ENCODE measurements at places on chromosomes 2 and 18.
A peak's percentile ranks its signal among the peaks of the same experiment; 100 is the strongest.

GRCh38 chr2:95053543-95053942, 28.0 kb downstream of the MAL start:
- DNase-seq = no peak

DNA sequence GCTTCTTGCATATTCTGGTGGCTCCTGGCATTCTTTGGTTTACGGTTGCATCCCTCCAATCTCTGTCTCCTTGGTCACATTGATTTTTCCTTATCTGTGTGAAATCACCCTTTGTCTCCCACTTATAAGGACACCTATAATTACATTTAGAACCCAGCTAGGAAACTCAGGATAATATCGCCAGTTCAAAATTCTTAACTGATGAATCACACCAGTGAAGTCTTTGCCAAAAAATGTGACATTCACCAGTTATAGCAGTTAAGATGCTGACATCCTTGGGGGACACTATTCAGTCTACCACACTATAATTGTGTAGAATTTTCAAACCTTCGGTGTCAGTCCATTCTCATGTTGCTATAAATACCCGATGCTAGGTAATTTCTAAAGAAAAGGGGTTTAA, 320.2 kb downstream of the TMX3 start:
- no peak for DNase-seq

DNA sequence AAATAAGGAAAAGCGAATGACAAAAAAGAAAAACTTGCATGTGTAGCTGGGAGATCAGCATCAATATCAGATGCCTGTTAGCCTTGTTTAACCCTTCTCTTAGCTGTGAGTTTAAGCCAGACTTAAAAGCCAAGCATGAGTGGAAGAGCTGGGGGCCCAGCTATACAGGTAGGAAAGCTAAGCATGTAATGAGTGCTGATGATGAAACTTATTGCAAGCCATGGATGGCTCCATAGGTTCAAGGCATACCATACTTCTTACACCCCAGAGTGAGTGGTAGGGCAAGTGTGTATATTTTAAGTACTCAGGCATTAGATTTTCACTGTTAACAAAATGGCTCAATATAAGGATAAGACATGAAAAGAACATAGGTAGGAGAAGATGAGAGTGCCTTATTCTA, 28.0 kb downstream of the RBBP8 start:
- DNase-seq = no peak

DNA sequence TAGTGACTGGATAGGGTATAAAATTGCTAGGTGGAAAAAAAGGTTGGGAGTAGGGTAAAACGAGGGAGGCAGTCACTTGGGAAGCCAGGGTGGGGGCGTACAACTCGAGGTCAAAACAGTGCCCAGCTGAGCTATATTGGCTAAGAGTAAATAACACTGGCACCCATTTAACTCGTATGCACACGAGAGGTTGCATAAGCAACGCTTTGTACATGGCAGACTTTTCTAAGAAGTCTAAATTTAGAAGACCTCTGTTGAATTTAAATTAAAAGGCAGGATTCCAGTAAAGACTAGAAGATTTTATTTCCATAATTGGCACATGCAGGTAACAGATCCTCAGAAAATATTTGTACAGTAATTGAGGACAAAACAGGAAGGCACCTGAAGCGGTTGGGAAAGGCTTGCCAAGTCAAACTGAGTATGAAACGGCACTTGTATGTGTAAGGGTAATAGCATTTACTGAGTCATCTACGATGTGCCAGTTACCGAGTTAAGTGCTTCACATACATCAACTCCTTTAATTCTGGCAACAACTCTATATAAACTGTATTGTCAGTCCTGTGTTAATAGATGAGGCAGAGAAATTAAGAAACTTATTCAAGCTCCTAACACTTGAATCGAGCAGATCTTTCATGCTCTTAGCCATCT, 1.4 kb upstream of the MALT1 start:
- DNase-seq = no peak

GRCh38 chr18:49304751-49305150, 155.7 kb downstream of the DYM start:
- no peak for DNase-seq

- no peak for DNase-seq
Measured at GRCh38 chr2:210913461-210913860, 357.1 kb downstream of the CPS1 start.

GRCh38 chr2:23492921-23493320, 107.9 kb downstream of the KLHL29 start:
- no peak for DNase-seq

DNA sequence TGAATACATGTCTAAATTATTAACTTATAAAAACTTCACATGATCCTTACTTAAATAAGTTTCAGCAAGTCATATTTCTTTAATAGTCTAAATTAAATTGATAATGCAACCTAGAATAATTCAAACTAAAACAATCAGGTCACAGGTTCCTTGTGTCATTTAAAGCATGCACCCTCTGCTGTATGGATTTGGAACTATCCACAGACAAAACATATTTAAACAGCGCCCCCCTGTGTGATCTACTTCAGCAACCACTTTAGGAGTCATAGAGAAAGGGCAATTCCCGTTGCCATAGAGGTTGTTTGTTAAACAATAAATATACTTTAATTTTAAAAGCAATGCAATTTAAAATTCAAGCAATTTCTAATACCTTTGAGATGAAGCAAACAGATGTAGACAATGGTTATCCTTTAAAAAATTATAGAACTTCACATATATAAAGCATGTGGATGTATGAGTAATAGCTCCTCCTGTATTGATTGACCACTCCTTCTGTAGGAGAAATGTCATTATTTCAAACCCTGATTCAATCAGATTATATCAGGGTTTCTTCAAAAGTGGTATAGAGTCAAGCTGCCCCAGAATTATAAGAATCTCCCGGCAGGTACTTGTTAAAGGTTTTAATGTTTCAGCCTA, 21.2 kb downstream of the GRB14 start:
- DNase-seq = no peak

- DNase-seq = no peak
Measured at GRCh38 chr2:208361077-208361441, 45.5 kb upstream of the PTH2R start.

DNA sequence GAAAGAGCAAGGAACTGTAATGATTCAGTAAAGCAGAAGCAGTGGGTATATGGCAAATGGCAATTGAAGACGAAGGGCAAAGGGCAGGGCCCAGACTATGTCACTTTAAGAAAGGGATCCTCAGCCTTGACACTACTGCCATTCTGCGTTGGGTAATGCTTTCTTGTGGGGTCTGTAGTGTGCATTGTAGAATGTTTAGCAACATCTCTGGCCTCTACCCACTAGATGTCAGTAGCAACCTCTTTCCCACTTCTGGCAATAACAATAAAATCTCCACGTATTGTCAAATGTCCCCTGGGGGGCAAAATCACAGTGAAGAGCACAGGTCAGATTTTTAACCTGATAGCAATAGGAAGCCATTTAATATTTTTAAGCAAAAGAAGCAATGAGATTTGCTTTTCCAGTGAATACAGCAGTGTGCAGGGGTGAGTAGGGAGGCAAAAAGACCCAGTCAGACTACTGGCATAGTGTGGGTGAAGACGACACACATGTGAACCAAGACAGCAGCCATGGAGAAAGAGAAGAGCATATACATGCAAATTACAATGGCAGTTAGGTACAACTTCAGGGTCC, 209.5 kb downstream of the DYM start:
- DNase-seq = no peak

DNA sequence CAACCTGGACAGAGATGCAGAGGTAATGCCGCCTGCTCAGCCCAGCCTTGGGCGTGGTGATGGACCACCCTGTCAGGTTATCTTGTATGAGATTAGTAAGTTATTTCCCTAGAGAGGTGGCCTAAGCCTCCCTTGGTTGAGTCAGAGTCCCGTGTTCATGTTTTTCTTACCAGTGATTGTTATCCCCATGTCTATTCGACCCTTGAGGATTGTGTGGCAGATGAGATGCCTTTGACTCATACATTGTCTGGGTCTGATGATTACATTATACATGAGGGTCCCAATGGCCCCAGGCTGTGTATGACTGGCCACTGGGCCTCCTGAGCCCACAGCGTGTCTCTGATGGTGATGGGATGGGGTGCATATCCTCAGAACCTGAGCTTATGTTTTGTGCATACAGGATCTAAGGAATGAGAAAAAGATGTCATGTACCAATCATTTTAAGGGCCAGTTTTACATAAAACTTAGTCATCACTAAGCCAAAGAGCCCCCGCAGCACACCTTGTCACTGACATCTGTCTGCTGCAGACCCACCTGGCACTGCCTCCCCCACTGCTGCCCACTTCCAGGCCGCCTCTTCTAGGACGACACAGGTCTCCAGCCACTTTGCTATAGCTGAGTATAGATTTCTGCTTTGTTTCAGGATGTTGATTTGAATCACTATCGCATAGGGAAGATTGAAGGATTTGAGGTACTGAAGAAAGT, 7.7 kb downstream of the PPP1R7 start:
- DNase-seq = no peak

- DNase-seq = no peak
Measured at GRCh38 chr2:12201369-12201768, 454.9 kb downstream of the LPIN1 start.

- no peak for DNase-seq
Measured at GRCh38 chr2:175247159-175247558, 65.6 kb upstream of the ATP5MC3 start.

DNA sequence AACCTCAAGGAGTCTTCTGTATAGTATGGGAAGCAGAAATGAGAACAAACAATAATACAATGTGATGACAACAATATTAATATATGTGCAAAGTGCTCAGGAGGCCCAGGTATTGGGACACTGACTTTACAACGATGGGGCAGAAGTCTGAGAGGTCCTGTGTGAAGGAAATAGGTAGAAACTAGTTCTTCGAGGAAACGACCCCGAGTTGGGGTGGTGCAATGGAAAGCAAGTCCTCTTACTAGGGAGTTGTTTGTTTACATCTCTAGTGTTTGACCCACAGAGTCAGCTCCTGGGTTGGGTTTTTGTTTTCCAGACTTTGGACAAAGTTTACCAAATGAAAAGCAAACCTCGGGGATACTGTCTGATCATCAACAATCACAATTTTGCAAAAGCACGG, 16.2 kb downstream of the CASP8 start:
- DNase-seq = no peak

DNA sequence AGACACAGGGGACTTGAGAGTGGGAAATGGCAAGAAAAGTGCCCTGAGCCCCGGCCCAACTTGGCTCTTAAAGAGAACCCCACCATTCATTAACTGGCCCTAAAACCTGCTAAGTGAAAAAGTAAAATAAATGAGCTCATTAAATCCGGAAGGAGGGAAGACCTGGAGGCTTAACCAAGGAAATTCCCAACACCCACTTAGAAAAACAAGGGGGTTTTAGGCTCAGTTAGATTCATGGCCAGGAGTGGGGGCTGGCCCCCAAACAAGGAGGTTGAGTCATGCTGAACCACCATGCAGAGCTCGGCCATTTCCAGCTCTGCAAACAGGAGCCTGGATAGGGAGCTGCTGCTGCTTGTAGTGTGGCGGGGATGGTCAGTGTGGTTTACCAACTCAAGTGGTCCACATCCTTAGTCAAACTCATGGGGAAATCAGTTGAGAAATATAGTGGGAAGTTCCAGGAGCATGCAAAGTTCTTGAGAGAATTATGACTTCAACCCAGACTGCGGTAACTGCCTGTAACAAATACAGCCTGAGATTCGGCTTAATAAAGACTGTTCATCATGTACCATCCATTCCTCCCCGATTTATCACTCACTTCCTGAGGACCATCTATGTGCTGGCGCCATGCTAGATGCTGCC, 39.7 kb upstream of the MRPL19 start:
- DNase-seq = no peak

DNA sequence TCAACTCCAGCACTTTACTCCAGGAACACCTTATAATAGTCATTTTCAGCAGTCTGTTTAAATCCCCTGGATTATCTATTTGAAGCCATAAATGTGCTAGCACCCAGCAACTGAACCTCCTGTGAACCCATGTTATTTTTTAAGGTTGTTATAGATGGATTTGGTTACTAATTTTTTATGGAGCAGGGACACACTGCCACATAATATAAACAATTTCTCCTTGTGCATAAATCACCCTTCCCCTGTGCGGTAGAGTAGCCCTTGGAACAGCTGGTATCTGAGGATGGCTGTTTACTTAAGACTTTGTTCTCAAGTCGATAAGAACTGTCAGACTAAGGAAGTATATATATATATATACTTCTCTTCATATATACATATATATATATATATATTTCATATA, 367.4 kb downstream of the EPHA4 start:
- no peak for DNase-seq

DNA sequence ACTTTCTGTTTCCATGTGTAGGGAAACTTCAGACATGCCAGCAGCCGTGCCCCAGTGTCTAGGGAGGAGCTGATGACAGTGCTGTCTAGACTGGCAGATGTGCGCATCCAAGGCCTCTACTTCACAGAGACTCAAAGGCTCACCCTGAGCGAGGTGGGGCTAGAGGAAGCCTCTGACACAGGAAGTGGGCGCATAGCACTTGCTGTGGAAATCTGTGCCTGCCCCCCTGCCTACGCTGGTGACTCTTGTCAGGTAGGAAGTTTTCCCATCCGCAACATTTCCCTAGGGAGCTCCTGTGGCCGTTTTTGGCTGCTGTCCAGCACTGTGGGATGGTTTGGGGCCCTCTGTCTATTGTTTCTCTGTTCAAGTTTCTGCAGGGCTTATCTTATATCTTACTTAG, 143.1 kb upstream of the TTC39C start:
- peak; percentile 60 for DNase-seq

GRCh38 chr2:144984038-144984437, 464.1 kb upstream of the ZEB2 start:
- DNase-seq = no peak

GRCh38 chr2:113111823-113112287, 15.5 kb upstream of the IL1RN start:
- DNase-seq = no peak

- no peak for DNase-seq
Measured at GRCh38 chr2:26251893-26252292, 7.2 kb downstream of the HADHB start.

- DNase-seq = no peak
Measured at GRCh38 chr2:118242216-118242615, 153.9 kb downstream of the INSIG2 start.

GRCh38 chr2:149861034-149861433, 273.5 kb upstream of the MMADHC start:
- DNase-seq = no peak

DNA sequence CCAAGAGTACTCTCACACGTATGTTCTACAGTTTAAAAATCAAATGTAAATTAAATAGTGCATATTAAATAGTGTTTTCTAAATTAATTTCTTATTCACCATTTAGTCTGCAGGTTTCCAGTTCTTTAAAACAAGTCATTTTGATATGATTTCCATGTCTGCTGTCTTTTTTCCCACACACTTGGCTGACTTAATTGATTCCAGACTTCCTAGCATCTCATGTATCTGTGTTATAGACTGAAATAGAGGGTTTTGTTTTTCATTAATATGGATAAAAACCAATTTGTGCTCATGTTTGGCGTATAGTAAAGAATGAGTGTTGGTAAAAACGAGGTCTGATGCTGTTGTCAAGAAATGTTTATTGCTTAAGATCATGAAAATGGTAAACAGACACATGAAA, 104.3 kb downstream of the SRBD1 start:
- no peak for DNase-seq

DNA sequence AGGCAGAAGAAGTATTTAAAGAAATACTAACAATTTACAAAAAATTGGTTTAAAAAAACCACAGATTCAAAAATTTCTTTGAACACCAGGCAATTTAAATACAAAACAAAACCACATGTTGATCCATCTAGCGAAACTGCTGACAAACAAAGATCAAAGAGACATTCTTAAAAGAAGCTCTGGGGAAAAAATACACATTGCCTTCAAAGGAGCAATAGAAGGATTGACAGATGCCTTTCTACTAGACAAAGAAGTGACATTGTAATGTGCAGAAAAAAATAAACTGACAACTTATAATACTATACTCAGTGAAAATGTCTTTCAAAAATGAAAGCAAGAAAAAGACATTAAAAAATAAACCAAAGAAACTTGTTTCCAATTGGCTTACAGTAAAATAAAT, 12.6 kb upstream of the EIF2AK3 start:
- DNase-seq = no peak
